Liver (tissue), 10 donors: ENCODE measurements at places on chromosomes 7 and 10.

DNA sequence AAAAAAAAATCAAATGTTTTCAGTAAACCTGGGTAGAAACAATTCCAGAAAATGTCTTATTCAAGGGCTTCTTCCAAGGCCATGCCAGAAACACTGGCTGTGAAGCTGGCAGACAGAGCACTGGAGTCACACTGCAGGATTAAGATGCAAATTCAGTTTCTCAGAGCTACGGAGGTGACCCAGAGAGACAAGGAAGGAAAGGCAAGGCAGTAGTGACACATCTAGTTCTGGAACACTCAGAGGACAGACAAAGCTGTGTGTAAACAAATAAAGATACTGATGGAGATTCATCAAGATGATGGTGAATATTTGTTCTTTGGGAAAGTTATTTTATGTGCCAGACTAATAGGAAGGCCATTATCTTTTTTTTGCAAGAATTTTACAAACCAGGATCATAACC, 608.3 kb upstream of the C7orf33 start:
- DNase-seq, result no peak

DNA sequence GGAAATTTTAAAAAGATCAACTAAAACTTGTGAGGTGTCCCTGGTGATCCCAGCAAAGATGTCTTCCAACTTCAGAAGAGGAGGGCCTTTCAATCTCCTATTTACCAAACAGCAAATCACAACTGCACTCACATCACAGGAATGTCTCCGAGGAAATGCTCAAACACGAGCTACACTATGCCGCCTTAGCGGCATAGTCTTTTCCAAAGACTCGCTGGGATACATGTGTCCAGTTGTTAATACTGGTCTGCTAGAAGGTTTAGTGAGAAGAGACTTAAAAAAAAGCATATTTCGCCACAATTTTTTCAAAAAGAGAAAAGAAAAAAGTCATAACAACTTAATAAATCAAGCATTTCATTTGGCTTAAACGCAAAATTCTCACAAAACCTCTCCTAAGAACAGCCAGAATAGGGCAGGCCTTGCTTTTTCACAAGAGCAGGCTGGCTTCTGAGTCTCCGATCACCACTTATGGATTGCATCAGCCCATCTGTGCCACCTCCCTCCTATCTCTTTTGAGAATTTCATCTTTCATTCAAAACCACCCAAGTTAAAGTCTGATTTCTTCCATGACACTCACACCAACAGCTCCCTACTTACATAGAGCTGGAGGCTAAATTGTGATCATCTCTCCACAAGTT, 66.1 kb downstream of the GNA12 start:
- DNase-seq, result no peak

GRCh38 chr10:62665771-62666170, 138.7 kb upstream of the ADO start:
- no peak for DNase-seq

DNA sequence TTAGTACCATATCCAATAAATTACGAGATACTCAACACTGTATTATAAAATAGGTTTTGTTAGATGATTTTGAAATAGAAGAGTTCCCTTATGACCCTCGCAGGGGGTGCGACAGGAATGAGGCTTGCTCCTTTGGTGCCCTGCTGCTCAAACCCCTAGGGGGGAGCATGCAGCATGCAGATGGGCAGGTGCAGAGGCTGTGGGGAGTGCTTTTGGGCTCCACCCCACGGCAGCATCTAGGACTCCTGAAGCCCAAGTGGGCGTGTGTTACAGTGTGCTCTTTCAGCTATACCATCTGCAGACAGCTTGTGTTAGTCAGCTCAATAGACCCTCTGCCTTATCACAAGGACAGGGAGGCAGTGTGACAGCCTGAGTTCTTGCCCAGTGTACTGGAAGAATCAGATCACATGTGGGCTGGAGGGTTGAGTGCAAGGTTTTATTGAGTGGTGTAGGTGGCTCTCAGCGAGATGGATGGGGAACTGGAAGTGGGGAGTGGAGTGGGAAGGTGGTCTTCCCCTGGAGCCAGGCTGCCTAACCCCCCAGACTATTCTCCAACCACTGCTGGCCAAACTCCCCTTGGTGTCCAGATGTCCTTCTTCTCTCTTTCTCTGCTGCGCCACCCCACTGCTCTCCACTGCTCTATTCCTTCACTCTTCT, 3.1 kb upstream of the MRC1 start:
- DNase-seq, result no peak

DNA sequence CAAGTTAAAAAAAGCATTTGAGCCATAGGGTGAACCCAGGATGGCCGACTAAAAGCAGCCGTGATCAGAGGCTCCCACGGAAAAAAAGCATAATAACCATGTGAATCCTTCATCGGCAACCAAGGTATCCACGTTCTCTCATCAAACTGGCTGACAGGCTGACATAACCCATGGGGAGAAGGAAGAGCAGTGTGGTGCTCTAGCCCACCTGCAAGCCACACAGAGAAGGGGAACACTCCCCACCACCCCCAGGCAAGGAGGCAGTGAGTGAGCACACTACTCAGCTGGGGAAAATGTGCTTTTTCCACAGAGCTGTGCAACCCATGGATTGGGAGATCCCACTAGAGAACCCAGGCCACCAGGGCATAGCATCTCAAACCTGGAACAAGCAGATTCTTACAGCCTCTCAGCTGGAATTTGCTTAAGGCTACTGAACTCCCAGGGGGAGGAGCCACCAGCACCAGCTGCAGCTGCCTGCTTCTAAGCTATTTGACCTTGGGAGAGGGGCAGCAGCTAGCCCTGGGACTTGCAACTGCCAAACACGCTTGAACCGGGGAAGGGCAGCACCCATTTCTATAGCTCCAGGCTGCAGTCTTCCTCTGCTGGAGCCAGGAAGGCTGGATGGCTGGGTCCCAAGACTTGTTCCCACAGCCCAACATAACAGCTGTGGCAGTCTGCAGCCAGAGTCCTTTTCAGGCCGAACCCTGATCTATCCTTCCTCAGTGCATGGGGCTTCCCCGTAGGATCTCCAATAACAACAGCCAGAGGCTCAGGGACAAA, 178.2 kb upstream of the NRG3 start:
- no peak for DNase-seq

GRCh38 chr10:75398200-75398691, 3.3 kb downstream of the ZNF503 start:
- no peak for DNase-seq

- DNase-seq, result no peak
Observed at GRCh38 chr10:99573790-99574189, 41.0 kb downstream of the NKX2-3 start.

GRCh38 chr7:37643876-37644275, 39.7 kb upstream of the GPR141 start:
- no peak for DNase-seq

DNA sequence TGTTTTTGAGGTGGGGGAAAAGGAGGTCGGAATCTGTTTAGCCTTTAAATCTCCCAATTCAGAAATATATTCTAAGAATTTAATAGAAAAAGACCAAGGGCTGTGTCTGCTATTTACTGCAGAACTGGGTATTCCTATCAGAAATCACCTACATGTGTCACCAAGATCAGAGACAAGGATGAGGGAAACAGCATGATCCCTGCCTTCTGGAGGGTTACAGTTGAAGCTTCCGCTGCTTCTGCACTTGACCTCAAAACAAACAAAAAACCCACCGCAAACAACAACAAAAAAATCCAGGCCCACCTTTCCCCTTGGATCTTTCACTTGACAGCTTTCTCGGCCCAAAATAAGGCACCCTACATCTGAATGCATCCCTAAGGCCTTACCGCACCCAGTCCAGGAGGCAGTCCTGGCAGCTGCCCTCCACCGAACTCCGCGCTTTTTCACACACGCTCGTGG, 750 bp upstream of the CDK14 start:
- DNase-seq, result no peak

GRCh38 chr10:79883986-79884385, 57.4 kb downstream of the NUTM2E start:
- no peak for DNase-seq

DNA sequence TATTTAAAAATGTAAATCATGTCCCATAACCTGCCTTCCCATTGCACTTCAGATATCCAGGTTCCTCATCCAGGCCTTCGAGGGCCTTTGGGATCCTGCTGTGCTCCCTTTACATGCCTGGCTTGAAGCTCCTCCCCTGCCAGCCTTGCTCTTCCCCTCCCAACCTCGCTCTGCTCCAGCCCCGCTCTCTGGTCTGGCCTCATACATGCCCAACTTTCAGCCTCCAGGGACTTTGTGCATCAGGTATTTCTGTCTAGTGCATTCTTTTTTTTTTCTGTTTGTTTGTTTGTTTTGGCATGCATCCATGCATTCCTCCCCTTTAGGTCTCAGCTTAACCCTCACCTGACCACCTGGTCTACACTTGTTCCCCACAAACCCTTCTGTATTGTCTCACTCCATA, 160.3 kb downstream of the SNX10 start:
- no peak for DNase-seq

DNA sequence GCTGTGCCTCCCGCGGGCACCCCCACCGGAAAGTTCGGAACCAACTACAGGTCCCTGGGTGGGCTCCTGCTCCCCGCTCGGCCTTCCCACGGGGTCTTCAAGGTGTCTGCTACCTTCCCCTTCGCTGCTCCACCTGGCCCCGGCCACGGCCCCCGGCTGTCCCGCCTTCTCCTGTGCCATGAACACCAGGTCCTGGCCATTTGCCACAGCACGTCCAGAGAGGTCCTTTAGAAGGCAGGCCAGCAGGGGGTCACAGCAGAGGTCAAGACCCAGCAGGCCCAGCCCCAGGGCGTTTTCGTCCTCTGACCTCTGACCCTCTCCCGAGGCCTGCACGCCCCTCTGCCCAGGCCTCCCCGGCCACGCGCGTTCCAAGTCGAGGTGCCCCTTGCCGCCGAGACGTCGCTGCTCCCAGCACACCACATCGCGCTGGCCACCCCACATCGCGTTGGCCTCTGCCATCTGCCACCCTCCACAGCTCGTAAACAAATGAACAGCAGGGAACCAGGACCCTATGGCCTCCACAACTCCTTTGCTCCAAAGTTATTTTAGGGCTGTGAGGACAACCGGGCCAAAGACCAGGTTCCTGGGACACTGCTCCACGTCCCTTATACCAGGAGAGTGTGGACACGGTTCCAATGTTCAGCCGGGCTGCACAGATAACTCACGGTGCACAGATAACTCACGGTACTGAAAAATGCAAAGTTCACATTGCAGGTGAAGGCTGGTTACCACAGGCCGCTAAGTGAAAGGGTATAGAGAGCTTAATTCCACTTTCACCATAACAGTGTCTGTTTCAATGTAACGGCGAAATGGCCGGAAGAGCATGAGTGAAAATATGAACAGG, 74.3 kb downstream of the CFAP46 start:
- no peak for DNase-seq

DNA sequence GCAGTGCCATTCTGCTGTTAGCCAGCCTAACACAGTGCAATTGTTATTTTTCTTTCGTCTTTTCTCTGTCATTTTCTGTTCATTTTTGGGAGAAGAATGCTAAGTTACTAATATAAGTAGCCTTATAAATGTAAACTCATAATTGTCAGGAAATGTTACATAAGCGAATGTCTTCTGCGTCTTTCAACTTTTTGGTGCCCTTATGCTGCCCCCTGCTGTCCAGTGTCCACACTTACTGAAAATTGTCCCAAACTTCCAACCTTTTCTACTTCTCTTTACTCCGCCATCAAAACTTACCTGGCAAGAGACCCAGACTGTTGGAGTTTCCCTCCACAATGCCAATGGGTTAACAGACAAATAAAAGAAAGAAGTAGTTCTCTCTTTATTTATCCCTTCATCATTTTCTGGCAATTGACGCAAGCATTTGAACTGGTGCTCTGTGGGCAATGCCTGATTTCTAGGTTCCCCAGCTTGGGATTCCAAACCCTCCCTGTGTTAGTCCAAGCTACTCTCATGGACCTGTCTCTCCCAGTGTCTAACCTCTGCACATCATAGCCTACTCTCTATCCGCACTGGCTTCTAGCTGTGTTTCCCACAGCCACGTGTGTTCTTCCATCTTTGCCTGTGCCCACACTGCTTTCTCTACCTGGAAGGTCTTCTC, 21.0 kb upstream of the EPC1 start:
- DNase-seq, result peak; percentile 78

GRCh38 chr10:104350127-104350635, 3.5 kb upstream of the CFAP58 start:
- DNase-seq, result no peak

- DNase-seq, result no peak
Observed at GRCh38 chr7:19439517-19439916, 269.3 kb downstream of the POLR1F start.

DNA sequence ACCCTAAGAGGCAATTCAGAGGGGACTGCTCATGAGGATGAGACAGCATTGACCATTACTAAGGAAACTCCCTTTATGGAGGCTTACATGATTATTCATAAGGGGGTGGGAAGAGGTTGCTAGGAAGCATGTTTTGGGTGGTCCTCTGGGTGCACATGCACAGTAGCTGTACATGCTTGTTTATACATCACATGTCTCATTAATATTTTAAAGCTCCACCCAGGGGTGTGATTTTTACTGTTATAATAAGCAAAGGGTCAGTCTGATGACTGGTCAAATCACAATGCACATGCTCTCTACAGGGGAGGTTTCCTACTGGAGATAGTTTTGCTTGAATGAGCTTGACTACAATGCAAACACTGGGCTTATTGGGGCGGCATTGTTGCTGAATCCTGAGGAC, 23.8 kb upstream of the PPP1R9A start:
- DNase-seq, result no peak

DNA sequence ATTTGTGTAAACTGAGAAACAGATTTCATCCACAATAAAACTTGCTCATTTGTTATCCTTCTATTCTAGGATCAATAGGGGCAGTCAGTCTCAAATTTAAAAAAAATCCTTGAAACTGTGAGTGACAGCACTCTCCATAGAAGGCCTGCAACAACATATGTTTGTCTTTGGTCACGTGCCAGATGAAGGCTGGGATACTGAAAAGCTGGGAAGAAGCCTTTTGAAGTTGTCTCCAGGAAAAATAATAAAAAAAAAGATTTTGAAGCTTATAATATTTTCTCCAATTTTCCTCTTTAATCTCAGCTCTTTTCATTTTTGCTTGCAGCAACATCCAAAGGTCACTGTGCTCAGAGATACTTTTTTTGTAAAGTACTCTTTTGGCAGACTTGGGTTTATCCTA, 128.6 kb upstream of the SLC26A5 start:
- DNase-seq, result no peak

- DNase-seq, result peak; percentile 49
Observed at GRCh38 chr7:47435889-47436312, 146.0 kb downstream of the TNS3 start.

DNA sequence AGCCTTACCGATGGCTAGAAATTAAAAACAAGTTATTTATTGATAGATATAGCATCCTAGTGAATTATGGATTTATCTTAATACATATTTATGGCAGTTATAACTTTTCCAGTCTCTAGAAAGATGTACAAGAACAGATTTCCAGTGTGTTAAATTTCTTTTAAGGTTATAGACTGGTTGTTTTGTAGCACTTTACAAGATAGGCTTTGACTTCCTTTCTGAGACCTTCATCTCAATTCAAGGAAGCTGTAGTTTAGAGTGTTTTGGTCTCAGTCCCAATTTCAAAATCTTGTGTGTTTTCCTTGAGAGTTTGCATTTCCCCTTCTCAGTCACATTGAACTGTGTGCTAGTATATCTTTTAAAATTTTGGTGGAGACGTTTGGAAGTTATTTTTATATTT, 30.1 kb downstream of the PLEKHA1 start:
- DNase-seq, result no peak

GRCh38 chr10:84172467-84173356, 889 bp upstream of the GPR15LG start:
- no peak for DNase-seq
